GM23338 (cell line): ENCODE measurements at places on chromosomes 1 and 21. TPM values are rescaled to one million over a fixed set of nuclear protein-coding genes. Genes with fewer than 3 reads are reported as not detected.

DNA sequence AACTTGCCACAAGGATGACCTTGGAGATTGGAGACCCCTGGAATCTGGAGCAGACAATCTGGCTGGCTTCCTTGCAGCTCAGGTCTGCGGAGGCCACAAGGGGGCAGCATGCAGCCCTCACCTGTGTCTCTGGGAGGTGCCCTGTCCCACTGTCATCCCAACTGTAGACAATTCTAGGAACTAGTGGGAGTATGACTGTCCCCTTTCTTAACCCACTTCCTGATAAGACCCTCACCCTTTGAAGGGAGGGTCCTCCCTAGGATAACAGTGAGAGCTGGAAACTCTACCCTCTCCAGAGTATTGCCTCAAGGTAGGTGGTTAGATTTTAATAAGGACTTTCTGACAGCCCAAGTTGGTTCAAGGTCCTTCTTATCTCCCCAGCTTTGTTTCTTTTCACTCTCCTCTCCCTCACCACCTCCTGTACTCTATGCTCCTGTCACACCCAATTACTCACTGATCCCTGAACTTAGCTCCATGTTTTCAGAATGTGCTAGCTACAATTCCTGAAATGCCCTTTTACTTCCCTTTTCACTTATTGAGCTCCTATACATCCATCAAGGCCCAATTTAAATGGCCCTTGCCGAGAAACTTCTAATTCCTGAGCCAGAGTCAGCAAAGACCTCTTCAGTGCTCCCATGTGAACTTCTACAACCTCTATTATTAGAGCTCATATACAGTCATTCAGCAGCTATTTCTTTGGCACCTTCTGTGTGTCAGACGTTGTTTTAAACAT is 9.2 kb upstream of the KCNQ4 start:
- H3K36me3 ChIP-seq = peaks cover 6% of the 10 kb centered on the region; the same call in 1 of the 2 replicates
- no peak overlapping the region for H3K4me3 ChIP-seq
- peaks cover 24% of the 10 kb centered on the region for H3K4me1 ChIP-seq

GRCh38 chr1:234969581-234970400 is 158.8 kb downstream of the TOMM20 start:
- no peaks in the 10 kb centered on the region for H3K36me3 ChIP-seq
- H3K4me3 ChIP-seq = peak overlapping the region; percentile 35
- peak overlapping the region; percentile 89 for H3K27ac ChIP-seq
- H3K27me3 ChIP-seq = no peaks in the 10 kb centered on the region
- H3K4me1 ChIP-seq = peaks cover 19% of the 10 kb centered on the region

- no peaks in the 10 kb centered on the region for H3K36me3 ChIP-seq
- DNase-seq = no peak
- no peak overlapping the region for H3K4me3 ChIP-seq
- H3K27me3 ChIP-seq = no peaks in the 10 kb centered on the region
- H3K4me1 ChIP-seq = peaks cover 13% of the 10 kb centered on the region; the same call in 1 of the 2 replicates
- H3K27ac ChIP-seq = no peak overlapping the region
These were observed 34.4 kb downstream of the MRPL39 start for GRCh38 chr21:25572861-25573310.

DNA sequence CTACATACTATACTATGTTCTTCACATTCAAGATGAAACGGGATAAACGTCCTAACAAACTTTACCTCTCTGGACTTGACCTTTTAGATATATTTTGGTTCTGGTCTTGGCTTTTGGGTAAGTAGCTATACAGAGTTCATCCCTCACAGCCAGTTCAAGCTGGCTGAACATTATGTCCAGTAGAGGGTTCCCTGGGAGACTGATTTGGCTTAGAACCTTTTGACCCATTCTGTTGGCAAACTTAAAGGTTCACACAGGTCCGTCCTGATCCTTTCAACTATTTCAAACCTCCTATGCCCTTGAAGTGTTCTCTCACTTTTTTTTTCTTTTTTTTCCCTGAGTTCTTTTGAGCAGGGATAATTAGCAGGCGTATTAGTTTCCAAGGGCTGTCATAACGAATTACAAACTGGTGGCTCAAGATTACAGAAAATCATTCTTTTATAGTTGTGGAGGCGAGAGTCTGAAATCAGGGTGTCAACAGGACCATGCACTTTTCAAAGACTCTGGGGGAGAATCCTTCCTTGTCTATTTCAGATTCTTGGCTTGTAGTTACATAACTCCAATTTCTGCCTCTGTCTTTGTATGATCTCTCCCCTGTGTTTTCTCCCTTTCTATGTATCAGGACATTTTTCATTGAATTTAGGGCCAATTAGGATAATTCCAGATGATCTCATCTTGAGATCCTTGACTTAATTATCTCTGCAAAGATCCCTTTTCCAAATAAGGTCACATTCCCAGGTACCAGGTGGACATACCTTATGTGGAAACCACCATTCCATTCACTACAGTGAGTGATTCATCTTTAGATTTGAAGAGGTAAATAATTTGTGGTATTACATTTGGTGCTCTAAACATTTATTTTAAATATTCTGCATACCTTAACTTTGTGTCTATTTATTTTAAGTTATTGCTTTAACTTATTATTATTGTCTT is 257.4 kb upstream of the USP25 start:
- H3K4me3 ChIP-seq = no peak overlapping the region
- H3K27ac ChIP-seq = no peak overlapping the region
- H3K27me3 ChIP-seq = no peaks in the 10 kb centered on the region
- no peak for DNase-seq

DNA sequence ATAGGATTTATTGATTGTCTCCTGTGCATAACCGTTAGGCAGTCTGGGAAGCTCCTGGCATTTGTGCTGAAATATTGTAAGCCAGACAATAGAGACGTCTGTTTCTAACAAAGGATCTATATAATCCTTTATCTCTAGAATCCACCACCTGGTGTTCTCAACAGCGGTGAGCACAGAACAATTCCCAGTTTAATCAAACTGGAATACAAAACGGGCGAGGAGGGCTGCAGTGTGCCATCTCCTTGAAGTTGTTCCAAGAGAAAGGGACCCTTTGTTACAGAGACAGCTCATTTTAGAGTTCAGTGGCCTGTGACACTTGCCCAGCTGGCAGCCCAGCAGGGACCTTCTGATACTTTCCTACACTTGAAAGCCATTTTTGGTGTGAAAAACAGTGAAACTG is 162.8 kb upstream of the IVNS1ABP start:
- no peak overlapping the region for H3K27ac ChIP-seq
- no peak for DNase-seq
- H3K4me3 ChIP-seq = no peak overlapping the region

The C1orf116 gene
- total RNA-seq = 4.0 and 5.3 TPM in 2 replicates

DNA sequence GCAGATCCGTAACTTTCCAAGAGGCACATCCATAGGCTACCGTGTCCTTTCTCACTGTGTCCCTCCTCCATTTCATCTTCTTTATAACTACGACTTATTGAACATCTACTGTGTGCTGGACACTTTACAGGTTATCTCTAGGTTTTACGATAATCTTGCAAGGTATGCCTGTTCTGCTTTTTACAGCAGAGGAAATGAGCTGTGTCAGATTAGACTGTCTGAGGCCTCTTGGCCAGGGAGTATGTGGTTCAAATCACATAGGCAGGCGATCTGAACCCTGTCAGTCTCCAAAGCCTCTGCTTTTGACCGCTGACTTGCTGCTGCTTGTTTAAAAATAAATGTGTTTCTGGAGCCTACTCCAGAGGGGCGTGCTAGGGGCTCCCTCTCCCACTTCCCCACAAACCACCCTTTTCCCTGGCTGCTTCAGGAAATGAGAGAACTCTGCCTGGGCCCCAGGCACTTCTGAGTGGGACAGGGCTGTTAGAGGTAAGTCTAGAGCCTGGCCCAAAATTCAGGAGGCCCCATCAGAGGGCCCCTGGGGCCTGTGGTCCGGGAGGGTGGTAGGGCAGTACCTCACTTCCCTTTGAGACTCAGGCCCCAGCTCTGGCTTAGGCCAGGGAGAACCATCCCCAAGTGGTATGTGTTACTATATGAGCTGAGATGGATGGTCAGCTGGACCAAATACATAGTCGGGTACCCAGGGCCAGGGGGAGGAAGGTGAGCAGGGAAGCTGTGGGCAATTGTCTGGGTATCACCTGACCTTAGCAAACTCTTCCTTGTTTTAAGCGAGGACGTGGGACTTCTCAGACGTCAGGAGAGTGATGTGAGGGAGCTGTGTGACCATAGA is 4.4 kb downstream of the PSEN2 start:
- no peak overlapping the region for H3K4me3 ChIP-seq
- H3K27ac ChIP-seq = no peak overlapping the region
- H3K4me1 ChIP-seq = peaks cover 26% of the 10 kb centered on the region
- H3K27me3 ChIP-seq = peaks cover 19% of the 10 kb centered on the region
- no peaks in the 10 kb centered on the region for H3K36me3 ChIP-seq

DNA sequence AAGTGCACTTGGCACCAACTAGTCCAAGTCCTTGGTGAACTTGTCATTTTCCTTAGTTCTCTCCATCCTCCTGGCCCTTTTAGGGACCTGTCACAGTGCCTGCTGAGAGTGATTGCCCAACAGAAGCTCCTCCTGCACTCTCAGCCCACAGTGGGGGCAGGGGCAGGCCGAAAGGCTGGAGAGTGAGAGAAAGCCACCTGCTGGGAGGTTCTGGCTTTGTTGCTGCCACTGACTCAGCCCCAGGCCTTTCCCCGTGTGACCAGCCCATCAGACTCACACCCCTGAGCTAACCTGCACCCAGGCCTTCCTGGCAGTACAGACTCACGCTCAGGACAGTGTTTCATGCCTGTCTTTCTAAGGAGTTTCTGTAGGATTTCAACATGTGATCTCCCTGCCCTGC is 17.1 kb upstream of the PROK1 start:
- no peak overlapping the region for H3K4me3 ChIP-seq
- H3K27ac ChIP-seq = no peak overlapping the region
- peaks cover 14% of the 10 kb centered on the region for H3K4me1 ChIP-seq
- H3K36me3 ChIP-seq = no peaks in the 10 kb centered on the region
